Tibial nerve (tissue), 4 donors: ENCODE measurements at places on chromosomes 3 and 15. TPM values are rescaled to one million over a fixed set of nuclear protein-coding genes. Genes with fewer than 3 reads are reported as not detected.

DNA sequence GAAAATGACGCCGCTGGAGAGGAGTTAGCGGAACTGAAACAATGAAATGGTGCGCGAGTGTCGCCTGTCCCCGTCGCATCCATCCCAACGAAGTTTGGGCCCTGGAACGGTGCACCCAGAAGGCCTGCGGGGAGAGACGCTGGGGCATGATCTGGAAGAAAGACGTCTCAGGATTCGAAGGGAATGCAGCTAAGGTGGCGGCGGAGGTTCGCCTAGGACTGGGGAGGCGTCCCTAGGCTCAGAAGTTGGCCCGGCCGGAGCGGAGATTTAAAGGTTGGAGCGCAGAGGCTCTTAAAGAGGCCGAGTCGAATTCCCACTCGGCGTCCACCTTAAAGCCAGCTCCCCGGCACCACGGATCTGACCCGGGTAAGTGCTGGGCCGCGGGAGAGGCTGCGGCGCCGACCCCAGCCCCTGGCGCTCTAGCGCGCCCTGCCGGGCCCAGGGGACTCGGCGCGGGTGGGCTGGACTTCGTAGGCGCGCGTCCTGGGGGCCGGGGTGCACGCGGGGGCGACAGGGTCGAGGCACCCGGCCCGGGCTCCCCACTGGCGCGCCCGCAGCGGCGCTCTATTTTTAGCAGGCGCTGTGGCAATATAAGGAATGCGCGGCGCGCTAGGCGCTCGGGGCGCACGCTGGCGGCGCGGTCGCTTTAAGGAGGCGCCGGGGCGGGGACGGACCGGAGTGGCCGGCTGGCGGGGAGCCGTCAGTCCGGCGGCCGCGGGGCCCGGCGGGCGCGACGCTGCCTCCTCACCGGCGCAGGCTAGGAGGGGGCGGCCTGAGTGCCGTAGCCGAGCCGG is at the start of gene MRAS:
Gene MRAS (plus strand): TSS at position 620 of the 794 bp plus-strand sequence. CDS start 24,305 bp downstream, outside the sequence.
- no peaks in the 10 kb centered on the region for H3K4me1 ChIP-seq
- DNase-seq = peak; percentile 60
- no peaks in the 10 kb centered on the region for H3K36me3 ChIP-seq
- H3K27ac ChIP-seq = peak within 1 kb of the TSS; percentile 85
- peak within 1 kb of the TSS; percentile 73 for H3K4me3 ChIP-seq

DNA sequence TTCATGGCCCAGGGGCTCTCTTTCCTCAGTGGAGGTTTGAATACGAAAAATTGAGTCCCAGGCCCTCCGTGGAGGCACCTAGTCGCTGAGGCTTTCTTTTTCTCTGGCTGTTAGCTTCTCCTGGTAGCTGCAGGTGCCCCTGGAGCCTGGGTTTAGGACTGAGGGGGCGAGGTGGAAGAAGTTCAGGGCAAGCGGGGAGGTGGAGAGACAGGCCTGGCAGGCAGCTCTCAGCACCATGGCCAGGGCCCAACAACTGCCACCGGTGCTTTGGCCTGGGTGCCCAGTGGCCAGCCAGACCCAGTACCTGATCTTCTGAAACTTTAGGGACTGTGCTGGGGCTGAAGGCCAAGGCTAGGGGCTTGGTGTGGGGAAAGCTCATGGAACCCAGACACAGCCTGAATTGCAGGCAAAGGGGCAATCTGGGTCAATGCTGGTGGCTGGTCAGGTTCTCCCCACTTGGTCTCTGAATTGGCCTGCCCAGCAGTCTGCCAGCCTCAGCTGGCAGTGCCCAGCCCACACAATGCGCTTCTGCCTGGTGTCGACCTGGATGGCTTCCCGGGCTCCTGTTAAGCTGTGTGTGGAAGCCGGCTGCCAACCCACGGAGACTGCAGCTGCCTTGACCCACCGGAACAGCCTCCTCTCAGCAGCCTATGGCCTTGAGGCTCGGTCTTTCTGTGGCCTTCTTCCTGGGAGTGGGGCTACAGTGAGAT is 30.3 kb upstream of the POLG start:
- no peaks in the 10 kb centered on the region for H3K36me3 ChIP-seq
- peaks cover 100% of the 10 kb centered on the region for H3K27me3 ChIP-seq
- no peak for DNase-seq
- no peaks in the 10 kb centered on the region for H3K4me1 ChIP-seq
- H3K4me3 ChIP-seq = no peak overlapping the region

- H3K4me1 ChIP-seq = no peaks in the 10 kb centered on the region
- H3K4me3 ChIP-seq = no peak overlapping the region
- peaks cover 63% of the 10 kb centered on the region for H3K36me3 ChIP-seq
Observed at GRCh38 chr3:10285272-10286132, 7.2 kb downstream of the GHRL start.

DNA sequence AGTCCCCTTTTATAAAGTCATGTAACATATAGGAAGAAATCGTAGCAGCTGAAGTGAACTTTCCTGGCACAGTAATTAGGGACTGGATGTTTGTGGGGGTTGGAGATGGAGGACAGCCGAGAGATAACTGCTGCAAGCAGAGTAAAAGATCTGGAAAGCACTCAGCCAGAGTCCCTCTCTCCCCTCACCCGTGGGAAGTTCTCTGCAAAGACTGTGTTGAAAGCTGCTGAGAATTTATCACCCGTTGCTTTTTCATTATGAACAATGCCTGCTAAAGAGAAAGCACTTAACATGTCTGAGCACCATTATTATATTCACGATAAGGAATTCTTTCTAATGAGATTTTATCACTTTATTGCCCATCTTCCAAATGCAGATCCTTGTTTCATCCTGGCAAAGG is 248.8 kb downstream of the SHOX2 start:
- no peaks in the 10 kb centered on the region for H3K4me1 ChIP-seq
- no peak overlapping the region for H3K4me3 ChIP-seq
- DNase-seq = no peak
- no peaks in the 10 kb centered on the region for H3K36me3 ChIP-seq
- no peaks in the 10 kb centered on the region for H3K27me3 ChIP-seq

DNA sequence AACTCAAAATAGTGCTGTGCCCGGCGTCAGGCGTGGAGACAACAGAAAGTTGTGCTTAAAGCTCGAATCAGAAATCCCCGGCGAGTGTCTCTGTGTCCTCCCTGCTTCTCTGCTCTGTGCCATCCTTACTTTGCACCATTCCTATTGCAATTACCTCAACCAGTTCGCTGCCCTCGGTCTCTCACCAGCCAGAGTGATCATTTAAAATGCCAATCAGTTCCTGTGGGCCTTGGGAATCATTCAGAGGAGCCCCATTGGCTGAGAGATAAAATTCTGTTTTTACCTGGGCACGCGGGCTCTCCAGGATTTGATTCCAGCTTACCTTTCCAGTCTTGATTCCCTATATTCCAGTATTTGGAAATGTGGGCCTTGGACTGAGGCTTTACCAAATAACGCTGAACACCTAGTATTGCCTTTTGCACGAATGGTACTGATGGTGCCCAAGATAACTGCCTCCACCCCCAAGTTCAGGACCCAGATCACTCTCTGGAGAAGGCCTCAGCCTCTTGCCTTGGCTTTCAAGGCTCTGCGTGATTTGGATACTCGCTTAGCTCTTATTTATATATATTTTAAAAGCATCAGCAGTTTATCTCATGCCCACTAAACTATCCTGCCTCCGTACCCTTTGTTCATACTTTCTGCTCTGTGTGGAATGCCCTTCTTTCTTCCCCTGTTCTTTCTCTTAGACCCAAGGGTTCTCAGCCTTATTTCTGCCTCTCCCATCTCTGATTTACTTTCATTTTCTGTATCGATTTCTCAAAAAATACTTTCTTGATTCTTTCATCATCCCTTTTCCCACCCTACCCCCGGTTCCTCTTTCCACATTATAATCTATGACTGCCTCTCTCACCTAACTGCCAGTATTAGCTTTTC is 863 bp downstream of the PSMA4 start:
- H3K27me3 ChIP-seq = no peaks in the 10 kb centered on the region
- H3K27ac ChIP-seq = peak overlapping the region; percentile 87
- no peak for DNase-seq
- H3K4me3 ChIP-seq = peak overlapping the region; percentile 73
- H3K4me1 ChIP-seq = peaks cover 29% of the 10 kb centered on the region

DNA sequence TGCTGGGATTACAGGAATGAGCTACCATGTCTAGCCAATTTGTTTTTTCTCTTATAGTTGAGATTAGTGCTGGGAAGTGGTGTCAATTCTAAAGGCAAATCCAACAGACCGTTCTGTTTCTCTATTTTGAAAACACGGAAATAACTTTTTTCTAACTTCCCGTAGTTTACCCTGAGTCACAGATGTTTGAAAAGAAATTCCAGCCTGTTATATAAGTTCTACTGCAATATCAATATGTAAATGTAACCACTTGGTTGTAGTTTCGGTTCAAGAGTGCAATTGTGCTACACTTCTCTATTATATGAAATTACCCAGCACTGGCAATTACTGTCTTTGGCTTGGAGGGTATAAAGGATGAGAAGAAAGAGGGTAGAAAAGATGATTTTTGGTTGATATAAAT is 22.3 kb upstream of the GNB4 start:
- no peaks in the 10 kb centered on the region for H3K4me1 ChIP-seq
- no peak overlapping the region for H3K27ac ChIP-seq
- no peak overlapping the region for H3K4me3 ChIP-seq
- H3K36me3 ChIP-seq = no peaks in the 10 kb centered on the region

DNA sequence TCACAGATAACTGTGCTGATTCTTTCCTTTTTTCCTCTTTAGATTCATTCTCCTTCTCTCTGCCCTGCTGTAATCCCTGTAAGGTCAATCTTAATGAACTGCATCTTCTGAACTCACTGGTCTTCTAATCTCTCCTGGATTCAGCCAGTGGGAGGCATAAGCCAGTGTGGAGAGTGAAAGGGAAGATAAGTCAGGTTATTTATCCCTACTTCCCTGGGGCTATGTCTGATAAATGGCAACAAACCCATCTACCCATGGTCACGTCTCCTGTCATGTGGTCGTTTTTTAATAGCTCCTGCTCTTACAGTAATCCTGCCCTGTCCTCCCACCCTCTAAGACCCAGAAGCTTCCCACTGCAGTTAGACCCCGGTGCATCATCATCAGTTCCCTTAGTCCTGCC is 199.6 kb upstream of the NAALADL2 start:
- no peaks in the 10 kb centered on the region for H3K36me3 ChIP-seq
- no peak overlapping the region for H3K27ac ChIP-seq
- H3K4me3 ChIP-seq = no peak overlapping the region
- H3K4me1 ChIP-seq = no peaks in the 10 kb centered on the region

The ADGRG7 gene
- total RNA-seq = 0.42 TPM

The SOX2 gene
- total RNA-seq = 43.8 TPM
